Activated CD4-positive, alpha-beta T cell treated with anti-CD3 and anti-CD28 coated beads for 1 hour (primary cell): ENCODE measurements at places on chromosomes 1 and 21.

GRCh38 chr1:209620487-209620884 lies 31.7 kb downstream of the LAMB3 start:
- no peak for DNase-seq

DNA sequence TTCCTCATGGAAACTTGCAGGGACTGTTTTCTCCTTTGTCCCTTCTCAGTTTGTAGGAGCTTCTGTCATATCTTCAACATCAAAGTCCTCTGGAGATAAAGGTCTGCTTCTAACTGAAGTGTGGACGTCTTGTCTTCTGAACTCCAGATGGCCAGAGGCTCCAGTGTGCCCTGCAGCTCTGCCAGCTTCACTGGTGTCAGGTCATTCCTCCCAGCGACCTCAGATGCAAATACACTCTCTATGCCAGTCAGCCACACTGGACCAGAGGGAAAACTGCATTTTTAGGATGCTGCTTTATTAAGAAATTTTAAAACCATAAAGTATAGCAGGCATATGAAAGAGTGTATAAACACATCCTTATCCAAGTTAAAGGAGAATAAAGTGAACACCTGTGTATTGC lies 78.5 kb upstream of the ADAR start:
- DNase-seq, result no peak

GRCh38 chr1:87763483-87763882 lies 434.8 kb downstream of the LMO4 start:
- no peak for DNase-seq

DNA sequence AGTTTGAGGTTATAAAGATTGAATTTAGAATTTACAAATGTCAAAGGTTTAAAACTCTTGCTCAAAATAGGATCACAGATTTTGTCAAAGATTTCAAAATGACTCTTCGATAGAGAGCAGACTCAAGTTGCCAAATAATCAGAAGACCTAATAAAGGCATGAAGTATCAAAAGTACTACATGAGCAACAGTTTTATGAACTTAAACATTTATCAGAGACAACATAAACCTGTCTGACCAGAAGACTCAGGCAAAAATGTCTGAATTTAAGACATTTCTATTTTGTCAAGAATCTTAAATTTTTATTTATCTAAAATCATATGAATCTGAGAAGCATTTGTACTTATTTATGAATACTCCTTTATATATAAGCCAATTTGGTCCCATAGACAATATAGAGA lies 330.9 kb downstream of the PTPRU start:
- DNase-seq, result no peak

DNA sequence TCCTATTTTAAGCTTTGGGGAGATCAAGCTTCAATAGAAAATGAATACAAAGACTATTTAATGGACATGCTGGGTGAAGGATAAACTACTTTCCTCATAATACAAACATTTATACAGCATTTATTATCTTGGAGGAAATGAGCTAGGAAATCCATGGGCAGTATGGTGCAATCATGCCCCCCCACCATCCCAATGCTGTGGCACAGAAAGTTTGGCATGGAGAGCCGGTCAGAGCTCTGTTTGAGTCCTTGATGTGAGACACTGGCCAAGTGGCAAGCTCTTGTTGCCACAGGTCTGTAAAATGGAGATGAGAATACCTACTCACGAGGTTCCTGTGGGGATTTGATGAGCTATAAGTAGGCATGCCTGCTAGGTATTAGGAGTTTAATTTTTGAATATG lies 120.6 kb downstream of the MAB21L3 start:
- no peak for DNase-seq

DNA sequence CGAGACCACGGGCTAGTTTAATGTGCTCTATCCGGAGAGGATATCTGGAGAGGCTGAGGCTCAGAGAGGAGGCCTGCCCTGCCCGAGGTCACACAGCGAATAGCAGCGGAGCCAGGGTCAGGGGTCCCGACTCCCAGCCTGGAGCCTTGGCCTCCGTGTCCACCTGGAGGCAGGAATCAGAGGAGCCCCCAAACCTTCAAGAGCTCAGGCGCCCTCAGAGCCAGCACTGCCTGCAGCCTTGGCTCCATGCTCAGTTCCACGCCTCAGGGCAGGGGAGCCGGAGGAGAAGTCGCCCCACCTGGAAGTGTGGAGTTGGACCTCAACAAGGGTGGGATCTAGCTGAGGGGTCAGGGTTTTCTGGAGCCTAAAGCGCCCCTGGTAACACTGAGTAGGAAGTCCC lies 2.0 kb upstream of the ASCL5 start:
- DNase-seq, result no peak

DNA sequence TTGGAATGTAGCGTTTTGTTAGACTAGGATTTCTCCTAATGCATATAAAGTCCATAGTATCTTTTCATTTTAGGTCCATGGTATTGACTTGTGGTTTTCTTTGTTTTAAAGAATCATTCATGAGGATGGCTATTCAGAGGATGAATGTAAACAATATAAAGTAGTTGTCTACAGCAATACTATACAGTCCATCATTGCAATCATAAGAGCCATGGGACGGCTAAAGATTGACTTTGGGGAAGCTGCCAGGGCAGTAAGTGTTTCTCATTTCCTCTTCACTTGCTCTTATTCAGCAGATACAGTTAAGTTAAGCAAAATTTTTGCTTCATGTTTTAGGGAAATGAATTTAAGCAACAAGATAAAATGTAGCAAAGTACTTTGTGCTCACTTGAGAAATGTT lies 25.4 kb downstream of the GNAI3 start:
- DNase-seq, result no peak

GRCh38 chr1:210455840-210456603 lies 127.3 kb downstream of the HHAT start:
- no peak for DNase-seq

DNA sequence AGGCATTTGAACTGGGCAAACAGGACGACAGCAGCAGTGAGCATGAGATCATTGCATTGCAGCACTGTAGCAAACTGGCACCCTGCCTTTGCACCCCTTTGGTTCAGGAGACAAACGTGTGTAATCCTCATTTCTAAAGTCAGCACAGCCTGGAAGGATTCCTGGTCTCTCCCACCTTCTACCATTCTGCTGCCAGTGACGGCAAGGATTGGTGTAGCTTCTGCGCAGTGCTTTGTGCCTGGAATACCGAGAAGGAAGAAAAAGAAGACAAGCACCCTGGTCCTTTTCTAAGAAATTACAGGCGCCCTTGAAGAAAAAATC lies 805.3 kb downstream of the USP25 start:
- no peak for DNase-seq

- DNase-seq, result no peak
These were observed 1.1 kb downstream of the ECM1 start for GRCh38 chr1:150508982-150509381.

- no peak for DNase-seq
These were observed 7.0 kb downstream of the FOXD2 start for GRCh38 chr1:47444562-47445465.

DNA sequence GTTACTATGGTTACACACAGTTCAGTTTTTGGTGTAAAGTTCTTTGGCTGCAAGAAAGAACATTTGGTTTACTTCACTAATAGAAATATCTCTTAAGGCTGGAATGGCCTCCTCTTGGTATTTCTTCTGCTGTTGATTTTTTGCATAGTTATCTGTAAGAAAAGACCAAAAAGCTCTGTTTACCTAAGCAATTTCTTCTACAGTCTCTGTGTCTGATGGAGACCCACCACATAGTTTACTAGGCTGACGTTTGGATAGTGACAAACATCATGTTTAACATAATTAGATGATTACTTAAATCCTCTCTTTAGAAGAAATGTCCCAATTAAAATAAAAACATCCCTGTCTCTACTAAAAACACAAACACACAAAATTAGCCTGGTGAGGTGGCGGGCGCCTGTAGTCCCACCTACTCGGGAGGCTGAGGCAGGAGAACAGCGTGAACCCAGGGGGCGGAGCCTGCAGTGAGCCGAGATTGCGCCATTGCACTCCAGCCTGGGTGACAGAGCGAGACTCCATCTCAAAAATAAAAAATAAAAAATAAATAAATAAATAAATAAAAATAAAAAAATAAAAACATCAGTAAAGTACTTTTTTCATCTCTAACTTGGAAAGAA lies 7.2 kb downstream of the PIGP start:
- DNase-seq, result no peak

DNA sequence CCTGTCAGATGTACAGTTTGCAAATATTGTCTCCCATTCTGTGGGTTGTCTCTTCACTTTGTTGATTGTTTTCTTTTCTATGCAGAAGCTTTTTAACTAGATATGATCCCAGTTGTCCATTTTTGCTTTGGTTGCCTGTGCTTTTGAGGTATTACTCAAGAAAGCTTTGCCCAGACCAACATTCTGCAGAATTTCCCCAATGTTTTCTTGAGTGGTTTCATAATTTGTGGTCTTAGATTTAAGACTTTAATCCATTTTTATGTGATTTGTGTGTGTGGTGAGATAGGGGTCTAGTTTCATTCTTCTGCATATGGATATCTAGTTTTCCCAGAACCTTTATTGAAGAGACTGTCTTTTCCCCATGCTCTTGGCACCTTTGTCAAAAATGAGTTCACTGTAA lies 116.9 kb downstream of the DUSP10 start:
- DNase-seq, result no peak

DNA sequence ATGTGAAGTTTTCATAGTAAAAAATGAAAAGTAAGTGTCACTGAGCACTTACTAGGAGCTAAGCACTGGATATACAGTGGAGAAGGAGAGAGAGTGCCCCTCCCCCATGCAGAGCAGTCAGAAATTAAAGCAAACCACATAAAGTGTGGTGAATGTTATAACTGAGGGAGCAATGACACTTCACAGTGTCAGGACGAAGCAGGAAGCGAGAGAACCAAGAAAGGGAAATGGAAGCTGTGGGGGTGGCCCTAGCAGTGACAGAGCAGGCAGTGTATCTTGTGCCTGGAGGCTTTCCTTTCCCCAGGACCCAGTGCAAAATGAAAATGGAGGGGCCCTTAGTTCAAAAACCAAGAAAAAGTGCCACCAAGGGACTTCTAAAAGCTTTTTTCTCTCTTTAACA lies 21.5 kb upstream of the RCAN3 start:
- DNase-seq, result peak; percentile 27

DNA sequence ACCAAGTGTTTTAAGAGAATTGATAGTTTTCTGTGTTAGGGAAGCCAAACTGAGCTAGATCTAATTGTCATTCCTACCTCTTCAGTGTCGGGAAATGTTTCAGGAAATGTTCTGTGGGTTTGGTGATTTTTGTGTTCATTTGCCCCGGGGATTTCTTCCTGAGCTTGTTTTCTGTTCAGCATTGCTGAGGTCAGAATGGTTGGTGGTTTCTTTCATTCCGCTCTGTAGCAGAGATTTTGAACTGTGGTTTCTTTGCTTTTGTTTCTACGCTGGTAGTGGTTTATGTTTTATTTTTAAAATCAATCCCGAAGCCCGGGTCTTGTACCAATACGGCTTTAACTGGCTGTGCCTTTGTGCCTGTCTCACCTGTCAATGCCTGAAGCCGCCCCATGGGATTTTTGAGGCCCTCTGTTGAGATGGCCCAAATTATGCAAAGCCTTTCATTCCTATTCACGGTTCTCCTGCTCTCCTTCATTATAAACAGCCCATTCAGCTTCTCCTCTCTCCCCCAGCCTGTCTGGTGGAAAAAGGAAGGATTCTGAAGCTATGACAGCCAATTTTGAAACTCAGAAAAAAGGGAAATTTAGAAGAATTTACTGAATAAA lies 417.2 kb upstream of the KAZN start:
- DNase-seq, result no peak

DNA sequence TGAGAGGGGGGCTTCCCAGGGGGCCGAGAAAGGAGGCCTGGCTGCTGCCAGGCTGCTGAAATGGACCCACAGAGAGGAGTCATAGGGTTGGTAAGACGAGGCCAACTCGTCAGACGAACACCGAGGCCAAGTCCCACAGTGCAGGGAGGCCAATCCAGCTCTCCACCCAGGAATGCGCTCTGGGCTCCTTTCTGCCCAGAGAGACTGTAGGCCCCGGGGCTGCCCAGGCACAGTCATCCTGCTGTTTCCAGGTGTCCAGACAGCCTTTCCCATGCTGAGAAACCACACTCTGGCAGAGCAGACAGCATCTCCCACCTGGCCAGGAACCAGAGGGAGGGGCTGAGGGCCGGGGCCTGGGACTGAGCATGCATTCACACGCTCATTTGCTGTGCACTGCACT lies 26.7 kb upstream of the RSPO1 start:
- DNase-seq, result no peak

- no peak for DNase-seq
These were observed 70.0 kb downstream of the TRABD2B start for GRCh38 chr1:47927165-47927564.

DNA sequence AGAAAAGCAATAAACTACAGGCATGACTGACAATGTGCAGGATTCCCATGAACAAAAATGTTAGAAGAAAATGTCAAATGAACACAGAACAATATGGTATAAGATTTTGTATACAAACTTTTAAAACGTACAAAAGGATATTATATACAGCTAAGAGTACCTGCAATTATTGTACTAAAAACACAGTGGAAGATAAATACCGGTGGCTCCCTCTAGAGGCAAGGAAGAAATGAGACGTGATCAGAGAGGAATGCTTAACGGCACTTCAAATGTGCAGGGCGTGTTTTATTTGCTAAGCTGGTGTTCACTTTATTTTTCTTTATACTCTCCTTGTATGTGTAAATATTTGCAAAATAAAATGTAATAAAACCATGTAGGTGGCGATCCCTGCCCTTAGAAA lies 191.8 kb upstream of the SAMSN1 start:
- DNase-seq, result no peak

DNA sequence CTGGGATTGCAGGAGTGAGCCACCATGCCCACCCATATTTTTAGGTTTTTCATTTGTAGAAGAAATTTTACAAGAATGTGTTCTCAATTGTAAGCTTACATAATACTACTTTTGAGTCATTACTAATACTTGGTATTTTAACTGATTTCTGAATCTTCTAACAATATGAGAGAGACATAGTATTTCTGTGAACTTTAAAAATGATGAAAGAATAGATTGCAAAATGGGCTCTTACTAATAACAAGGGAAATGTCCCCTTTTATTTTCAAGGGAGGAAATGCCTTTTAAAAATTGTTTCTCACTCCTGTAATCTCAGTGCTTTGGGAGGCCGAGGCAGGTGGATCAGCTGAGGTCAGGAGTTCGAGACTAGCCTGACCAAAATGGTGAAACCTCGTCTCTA lies 5.9 kb downstream of the AGO3 start:
- DNase-seq, result no peak

DNA sequence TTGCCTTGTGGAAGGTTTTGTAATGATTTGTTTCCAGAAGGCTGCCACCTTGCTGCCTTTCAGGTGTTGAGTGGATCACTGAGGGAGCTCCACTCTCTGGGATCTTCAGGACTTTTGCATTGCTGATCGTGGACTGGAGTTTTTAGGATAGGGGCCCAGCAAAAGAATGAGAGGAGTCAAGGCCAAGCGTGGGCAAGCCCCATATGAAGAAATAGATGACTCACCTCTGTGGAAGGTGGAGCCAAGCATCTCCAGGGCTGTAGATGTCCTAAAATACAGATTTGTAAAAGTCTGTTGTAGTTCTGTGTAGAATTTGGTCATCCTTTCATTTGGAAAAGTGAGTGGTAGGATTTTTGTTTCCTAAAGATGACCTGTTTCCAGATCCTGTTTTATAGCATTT lies 67.0 kb downstream of the ST3GAL3 start:
- no peak for DNase-seq

- DNase-seq, result no peak
These were observed 1192.7 kb downstream of the KCNT2 start for GRCh38 chr1:195415584-195415983.
